CD4-positive, alpha-beta T cell treated with Interleukin-2 at 100 ng/mL for 4 hours (primary cell): ENCODE measurements at places on chromosomes 2 and 18.
A peak's percentile ranks its signal among the peaks of the same experiment; 100 is the strongest.

DNA sequence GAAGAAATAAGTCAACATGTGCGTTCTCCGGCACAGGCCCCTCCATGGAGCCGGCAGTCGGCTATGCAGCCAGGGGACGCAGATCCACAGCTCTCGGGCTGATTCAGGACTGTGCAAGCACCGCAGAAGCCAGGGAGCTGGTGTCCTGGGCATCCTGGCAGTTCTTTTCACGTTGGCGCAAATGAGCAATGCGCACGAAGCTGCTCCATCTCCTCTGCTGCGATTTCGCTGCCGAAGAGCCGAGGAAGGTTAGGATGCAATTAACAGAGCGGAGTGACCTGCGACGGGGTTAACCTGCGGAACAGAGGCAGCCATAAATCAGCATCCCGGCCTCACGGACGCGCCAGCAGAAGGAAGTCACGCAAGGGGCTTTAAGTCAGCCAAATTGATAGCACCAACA lies 107.1 kb upstream of the POU3F3 start:
- DNase-seq = no peak

- peak; percentile 11 for DNase-seq
These were observed 135.6 kb upstream of the ZNF236 start for GRCh38 chr18:76686737-76687231.

DNA sequence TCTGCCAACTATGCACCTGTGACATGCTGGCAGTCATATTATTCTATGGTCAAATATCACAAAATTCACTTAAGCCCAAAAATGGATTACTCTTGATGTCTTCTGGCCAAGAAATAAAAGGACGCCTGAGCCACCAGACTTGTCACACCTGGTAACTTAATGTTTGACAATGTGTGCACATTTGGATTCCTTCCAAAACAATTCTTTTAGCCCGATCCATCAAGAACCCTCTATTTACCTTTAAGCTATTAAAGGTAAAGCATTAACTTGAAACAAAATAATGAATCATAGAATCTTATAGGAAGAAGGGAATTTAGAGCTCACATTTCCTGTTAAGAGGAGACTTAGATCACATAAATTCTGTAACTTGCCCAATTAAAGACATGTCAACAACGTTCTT lies 46.5 kb upstream of the NFU1 start:
- no peak for DNase-seq

- DNase-seq = no peak
These were observed 108.7 kb upstream of the HDAC4 start for GRCh38 chr2:239509373-239510143.

DNA sequence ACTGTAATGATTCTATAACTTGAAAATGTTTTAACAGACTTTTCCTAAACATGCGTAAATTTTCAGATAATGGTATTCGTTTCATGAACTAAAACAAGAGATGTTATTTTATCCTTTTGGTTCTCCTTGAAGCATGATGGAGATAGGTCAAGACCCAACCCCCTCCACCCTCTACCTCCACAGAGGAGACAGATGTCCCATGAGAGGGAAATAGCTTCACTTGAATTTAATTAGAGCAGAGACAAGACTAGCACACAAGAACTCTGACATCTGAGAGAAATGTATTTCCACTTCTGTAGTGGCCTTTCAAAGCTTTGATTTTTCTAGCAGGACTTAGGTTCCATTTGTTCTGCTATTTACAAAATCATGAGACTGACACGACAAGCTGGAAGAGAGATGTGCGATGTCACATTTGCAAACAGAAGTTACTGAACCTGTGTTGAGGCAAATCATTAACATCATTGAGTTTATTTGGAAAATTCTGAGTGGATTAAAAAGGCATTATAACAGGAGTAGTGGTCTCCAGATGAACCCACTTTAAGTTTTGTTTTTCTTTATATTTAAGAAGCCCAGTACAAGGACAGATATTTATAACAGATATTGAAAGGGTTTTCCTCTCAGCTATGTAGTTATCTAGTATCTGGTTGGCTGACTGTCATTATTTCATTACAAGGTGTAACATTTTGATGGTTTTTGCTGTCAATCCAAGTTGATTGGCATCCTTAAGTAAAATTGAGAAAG lies 276.2 kb downstream of the ASXL3 start:
- DNase-seq = no peak

DNA sequence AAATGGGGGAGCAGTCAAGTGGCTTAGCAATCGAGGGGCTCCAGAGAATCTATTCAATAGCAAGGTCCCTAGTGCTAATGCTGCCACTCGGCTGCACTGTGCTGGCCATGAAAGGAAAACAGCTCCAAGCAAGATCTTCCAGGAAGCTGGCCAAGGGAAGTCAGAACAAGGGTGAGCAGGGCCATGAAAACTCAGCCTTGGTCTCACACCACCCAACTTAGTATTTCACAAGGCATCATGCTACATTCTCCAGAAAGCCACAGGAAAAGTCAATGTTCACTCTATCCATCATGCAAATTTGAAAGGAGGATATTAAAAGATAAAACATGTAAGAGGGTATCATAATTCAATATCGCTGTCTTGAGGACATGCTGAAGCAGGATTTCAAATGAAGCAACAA lies 35.7 kb downstream of the NRP2 start:
- DNase-seq = no peak

DNA sequence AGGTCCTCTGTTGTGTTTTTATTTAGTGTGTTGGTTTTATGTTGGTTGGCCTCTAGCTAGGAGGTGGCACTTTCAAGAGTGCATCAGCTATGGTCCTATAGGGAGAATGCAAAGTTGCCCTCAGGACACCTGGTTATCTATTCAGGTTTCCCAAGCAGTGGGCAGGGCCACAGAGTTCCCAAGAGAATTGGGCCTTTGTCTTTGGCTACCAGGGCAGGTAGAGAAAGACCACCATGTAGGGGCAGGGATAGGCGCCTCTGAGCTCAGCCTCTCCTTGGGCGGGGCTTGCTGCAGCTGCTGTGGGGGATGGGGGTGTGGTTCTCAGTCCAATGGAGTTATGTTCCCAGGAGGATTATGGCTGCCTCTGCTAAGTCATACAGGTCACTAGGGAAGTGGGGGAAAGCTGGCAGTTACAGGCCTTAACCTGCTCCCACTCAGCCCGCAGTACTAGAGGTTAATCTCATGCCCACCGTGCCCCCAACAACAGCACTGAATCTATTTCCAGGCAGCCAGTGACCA lies 26.0 kb downstream of the ABCB11 start:
- no peak for DNase-seq

GRCh38 chr2:239288237-239288636 lies 112.6 kb downstream of the HDAC4 start:
- no peak for DNase-seq

GRCh38 chr18:71036783-71037182 lies 747.9 kb downstream of the SOCS6 start:
- no peak for DNase-seq

DNA sequence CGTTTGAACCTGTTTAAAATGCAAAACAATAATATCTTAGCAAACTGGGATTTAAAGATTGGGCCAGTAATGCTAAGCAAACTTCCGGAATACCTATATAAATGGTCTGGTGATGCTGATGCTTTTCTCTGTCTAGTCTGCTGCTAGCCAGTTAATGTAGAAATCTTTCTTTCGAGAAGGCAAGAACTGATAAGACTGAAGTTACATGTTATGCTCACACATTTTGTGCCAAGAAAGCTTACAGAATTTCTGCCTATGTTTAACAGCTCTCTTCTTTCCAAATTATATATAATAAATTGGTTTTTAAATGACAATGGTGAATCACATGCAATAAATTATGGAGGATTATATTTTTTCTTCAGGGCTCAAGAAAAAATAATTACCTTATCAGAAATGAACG lies 37.9 kb downstream of the GCA start:
- DNase-seq = no peak

DNA sequence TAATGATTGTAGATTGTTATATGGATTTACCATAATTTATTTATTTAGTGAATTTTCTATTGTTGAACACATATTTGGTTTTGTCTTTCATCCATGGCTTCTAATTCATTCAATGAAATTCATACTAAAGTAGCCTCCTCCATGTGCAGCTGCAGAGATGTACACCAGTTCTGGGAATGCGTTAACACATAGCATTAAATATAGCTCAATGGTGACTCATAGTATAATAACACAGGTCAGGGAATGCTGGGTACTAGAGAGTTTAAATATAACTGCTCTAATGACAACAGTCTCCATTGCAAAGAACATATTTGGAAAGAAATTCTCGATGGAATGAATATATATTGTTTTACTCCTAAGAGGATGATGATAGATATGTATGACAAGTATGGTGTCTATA lies 1190.2 kb upstream of the NRXN1 start:
- no peak for DNase-seq

DNA sequence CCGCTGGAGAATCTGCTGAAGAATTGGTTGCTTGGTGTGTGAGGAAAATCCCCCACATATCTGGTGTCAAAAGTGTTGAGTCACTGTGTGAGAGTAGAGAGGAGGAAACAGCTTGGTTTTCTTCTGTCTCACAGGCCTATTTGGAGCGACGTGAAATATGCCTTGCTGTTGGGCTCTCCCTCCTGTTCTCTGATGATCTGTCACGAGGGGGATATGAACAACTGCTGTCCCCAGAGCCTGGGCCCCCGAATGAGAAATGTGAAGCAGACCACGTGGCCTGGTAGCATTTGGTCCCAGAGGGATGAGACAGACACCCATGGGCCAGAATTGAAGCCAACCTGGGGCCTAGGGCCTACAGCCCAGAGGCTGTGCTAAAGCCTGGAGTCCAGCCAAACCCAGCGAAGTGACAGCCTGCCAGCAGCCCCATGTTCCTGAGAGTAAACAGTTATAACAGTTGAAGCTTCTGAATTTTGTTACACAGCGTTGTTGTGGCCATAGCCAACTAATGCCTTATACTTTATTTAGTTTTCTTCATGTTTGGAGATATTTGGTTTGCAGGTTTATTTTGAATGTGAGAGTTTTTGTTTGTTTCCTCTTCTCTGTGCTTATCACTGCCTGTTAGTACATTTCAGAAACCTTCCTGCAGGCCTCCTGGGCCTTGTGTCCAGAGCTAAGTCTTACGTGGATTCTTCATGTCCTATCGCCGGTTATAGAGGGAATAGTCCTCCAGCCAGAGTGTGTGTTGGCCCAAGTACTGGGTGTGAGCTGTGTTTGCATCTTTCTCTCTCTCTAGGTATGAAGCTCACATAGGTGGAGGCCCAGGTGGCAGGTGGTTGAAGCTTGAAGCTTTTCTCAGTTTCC lies 18.7 kb upstream of the COLEC12 start:
- DNase-seq = no peak

GRCh38 chr18:45635893-45636509 lies 20.7 kb downstream of the SLC14A2 start:
- no peak for DNase-seq

GRCh38 chr2:137998503-137998902 lies 34.2 kb downstream of the HNMT start:
- DNase-seq = no peak

DNA sequence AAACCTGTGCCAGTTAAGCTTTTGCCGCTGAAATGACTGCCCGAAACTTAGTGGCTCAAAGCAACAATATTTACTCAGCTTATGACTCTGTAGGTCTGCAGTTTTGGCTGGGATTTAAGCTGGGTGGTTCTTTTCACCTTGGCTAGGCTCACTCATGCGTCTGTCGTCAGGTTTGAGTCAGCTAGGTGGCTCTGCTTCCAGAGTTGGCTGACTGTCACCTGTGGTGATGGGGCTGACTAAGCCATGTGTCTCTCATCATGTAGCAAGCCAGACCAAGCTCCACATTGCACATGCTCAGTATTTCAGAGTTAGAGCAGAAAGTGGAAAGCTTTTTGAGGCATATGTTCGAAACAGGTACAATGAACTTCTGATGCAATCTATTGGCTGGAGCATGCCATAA lies 354.8 kb downstream of the MEIS1 start:
- no peak for DNase-seq

DNA sequence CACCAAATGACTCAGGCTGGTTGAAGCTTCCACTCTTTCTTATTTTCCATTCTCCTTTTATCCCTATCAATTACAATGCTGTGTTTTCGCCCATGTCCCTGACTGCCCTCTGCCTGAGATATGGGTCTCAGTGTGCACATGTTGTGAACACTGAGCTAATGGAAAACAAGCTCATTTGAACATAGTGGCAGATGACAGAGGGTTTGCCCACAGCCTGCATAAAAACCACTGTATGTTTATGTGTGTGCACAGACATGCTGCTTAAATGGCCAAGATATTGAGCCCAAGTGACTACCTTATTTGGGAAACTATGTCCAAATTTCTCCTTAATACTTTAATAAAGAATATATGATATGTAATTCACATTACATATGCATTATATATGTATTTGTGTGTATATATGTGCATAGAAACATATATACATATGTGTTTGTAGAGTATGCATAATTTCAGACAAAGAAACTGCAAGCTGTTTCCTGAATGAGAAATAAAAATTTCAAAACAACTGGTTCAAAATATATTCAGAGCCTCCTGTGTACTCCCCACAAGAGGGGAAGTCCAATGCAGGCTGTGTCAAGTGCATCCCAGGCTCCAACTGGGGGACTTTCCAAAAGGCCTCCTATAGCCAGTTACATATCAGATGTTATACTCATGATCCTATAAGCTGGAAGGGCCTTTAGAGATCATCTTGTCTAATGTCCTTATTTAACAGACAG lies 92.7 kb upstream of the CD302 start:
- DNase-seq = no peak

DNA sequence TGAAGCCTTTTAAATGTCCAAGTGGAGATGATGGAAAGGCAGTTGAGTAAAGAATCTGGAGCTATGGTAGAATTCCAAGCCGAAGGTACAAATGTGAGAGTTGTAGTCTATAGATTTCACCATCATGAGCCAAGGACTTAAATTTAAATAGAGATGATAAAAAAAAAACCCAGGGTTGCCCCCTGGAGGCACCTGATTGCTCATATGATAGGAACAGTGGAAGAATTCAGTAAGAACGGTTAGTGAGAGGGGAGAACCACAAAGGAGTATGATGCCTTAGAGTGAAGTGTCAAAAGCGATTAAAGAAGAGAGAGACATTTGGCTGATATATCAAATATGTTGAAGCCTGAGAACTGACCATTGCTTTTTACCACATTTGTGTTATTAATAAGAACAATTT lies 11.9 kb downstream of the NYAP2 start:
- DNase-seq = no peak

DNA sequence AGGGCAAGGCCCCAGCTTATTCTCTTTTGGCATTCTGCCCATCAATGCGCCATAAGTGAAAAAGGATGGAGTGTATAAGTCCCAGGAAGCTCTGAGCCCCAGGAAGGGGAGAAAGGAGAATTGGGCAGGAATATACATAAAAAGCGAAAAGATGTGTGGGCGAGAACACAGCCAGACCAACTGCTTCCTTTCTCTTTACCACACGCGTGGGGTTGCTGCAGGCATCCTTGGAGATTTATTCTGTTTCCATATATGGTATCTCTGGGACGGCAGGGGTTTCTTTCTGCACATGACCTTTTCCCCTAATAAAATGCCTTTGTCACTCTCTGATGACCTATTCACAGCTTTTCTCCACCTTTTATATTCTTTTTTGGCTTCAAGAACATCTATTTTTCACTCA lies 440.5 kb downstream of the NBAS start:
- DNase-seq = no peak
